Lung (tissue), 17 donors: ENCODE measurements at places on chromosomes 7 and 10.
A peak's percentile ranks its signal among the peaks of the same experiment; 100 is the strongest.

GRCh38 chr7:37052705-37053104 is 328.4 kb upstream of the AOAH start:
- peak; percentile 56 for DNase-seq

DNA sequence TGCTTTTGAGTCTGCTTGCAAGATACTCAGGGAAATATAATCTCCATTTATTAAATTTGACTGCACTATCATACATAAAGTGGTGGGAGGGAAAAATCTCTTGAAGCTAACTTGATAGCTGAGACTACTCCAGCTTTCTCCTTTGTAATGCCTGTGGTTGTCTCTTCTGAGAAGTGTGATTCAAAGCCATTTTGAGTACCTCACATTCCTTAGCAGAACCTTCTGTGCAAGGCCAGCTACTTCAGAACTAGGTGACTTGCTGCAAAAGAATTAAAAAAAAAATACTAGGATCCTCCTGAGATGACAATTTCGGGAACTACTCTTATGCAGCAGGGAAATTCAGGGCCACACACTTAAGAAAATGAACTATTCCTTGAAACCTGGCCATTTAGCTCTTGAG is 294.8 kb downstream of the MDFIC start:
- DNase-seq: no peak

- DNase-seq: no peak
Measured at GRCh38 chr10:84288151-84288550, 40.2 kb upstream of the CCSER2 start.

DNA sequence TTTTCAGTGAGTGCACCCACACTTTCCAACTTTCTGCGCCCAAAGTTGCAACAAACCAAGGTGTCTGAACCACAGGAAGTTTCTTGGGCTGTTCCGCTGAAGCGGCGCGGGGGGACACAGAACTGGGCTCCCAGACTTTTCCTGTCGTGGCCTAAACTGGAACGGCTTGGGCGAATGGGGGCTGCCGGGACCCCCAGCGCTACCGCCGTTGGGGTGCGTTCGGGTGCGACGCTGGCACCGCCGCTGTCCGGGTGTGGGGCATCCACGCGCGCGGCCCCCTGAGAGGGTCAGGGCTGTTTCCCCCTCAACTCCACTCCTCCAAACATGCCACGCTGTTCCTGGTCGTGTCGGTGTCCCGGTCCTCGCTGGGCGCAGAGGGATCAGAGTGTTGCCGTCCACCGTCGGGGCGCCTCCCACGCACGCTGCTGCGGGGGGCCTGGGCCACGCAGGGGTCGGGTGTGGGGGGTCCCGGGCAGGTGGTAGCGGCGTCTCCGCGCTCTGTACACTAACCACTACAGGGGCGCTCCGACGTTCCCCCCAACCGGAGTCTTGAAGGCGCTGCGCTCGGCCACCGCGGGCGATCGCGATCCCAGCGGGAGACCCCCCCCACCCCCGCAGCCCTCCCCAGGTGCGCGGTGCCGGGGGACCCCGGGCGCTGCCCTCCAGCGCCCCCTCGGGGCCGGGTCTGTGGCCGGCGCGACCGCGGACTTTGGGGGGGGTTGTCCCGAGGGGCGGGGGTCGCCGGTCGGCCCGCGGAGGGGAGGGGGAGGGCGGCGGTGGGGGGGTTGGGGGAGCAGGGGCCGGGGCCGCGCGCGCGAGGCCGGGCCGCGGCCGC is 2.2 kb upstream of the CUX1 start:
- peak; percentile 36 for DNase-seq

GRCh38 chr10:96578633-96579032 is 8.2 kb downstream of the TM9SF3 start:
- DNase-seq: no peak

GRCh38 chr10:128274938-128275337 is 148.7 kb upstream of the MKI67 start:
- peak; percentile 59 for DNase-seq

DNA sequence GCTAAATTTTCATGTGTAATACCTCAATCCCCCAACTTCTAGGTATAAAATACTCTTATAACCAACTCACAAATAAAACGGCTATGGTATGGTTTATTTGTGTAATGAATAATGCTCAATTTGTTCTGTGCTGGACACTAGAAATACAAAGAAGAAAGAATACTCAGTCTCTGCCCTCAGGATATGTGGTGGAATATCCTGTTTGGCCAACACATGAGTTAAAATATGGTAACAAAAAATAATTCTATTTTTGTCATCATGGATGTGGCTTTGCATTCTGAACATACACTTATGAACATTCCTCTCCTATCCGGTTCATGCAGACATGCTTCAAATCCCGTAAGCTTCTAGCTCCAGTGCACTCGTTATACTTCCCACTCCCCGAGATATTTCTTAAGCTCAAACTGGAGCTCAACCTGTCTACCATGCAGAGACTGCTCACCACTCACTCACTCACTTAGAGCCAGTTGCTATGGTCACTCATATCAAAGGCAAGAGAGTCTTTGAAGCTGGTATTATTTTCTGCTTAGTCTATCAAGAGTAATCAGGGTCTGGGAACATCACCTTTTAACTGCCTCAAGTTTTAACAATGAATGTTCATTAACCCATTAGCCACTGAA is 53.8 kb upstream of the SLC16A12 start:
- peak; percentile 14 for DNase-seq

GRCh38 chr10:5042922-5043321 is 39.3 kb upstream of the AKR1C2 start:
- no peak for DNase-seq

DNA sequence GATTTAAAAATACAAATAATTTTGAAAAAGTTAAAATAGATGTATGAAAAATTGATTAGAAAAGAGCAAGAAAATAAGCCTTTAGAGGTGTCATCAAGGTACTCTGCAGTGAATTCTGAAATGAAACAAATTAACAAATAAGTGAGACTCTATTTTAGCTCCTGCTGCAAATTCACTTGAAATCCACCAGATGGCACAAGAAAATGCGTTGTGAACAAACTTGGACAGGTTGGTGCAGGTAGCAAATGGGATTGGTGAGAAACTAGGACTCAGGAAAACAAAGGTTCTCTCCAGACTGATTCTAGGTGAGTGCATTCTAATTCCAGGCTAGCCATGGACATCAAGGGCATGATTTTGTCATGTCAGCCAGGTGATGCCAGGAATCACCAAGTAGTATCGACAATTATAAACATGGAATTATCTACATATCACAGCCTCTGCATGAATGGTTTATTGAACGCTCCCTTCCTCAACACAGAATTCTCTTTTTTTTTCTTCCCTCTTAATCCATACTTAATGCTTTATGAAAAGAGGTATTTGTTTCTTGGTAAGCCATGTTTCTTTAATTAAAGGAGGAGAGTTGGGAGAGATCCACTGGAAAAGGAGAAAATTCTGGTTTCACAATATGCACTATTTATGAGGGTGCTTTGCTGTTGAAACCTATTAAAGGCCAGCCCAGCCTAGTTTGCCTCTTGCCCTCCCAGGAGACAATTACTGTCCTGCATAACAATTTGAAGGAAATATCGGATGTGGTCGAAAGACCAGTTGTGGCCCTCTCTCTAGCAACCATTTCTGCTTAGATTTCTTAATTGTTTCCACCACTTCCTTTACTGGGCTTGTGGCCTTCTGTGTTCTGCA is 118.1 kb downstream of the ZNF365 start:
- peak; percentile 26 for DNase-seq

GRCh38 chr7:17155529-17155928 is 142.9 kb upstream of the AHR start:
- no peak for DNase-seq

- peak; percentile 15 for DNase-seq
Measured at GRCh38 chr10:45514291-45515270, 140.6 kb downstream of the ALOX5 start.
